ENCODE measurements at places on chromosomes 11 and 22. TPM values are rescaled to one million over a fixed set of nuclear protein-coding genes. Genes with fewer than 3 reads are reported as not detected.
A peak's percentile ranks its signal among the peaks of the same experiment; 100 is the strongest.

DNA sequence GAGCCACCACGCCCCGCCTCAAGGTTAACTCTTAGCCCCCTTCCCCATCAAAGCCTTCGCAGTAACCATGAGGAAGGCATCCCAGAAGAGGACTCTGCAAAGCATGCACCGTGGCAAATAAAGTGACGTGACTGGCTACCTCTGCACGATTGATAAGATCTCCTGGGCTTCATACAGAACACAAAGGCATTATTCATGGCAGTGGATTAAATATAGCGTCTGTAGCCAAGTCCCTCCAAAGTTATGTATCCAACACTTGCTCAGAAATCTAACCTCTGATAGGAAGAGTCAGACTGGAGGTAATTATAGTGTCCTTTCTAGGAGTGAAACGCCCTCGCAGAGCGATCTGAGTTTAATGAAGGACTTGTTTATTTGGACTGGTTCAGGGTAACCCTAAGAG is 22.4 kb downstream of the CPT1A start:
- no peak for DNase-seq

DNA sequence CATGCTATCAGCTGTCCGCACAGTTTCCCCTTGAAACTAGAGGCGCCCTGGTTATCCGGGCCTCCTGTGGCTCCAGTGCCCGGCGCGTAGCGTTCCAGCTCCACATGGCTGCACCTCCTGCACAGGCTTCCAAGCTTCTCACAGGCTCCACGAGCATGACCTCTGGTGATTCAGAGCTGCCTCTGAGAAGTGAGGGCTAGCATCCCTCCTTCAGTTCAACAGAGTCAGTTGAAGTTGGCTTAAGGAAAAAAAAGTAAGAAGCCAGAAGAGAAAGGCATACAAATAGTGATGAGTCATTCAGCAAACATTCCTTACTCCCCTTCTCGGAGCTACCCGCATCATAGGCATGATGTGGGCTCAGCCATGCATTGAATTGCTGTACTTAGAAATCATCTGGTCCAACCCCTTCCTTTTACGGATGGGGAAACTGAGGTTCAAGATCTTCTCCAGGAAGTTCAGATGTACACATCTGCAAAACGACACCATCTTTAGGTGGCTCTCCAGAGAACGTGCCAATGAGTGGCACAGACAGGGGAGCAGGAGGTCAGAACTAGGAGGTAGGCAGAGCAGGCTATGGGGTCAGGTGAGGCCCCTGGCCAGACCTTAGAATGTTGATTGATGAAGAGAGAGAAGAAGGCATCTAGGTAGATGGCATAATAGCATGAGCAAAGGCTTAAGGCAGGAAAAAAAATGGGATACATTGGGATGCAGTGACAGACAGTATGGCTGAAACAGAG is 216.3 kb upstream of the TBCEL start:
- DNase-seq: no peak

DNA sequence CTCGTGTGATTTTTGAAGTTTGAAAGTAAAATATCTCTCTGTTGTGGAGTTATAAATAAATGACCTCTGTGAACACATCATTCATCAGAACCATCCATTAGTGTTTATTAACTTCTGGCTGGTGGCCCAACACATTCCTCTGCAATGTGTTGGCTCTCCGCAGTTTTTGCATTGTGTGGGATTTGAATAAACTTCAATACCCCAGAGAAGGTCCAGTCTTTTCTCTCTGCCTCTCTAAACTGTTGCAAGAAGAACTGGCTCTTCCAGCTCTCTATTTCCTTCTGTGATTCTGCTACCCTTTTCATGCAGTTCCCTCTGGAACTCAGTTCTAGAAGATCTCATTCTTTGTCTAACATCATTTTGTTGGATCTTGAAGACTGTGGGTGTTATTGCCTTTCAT is 125.0 kb upstream of the ARHGAP42 start:
- DNase-seq: no peak

- no peak for DNase-seq
Observed at GRCh38 chr11:112605093-112605666, 344.5 kb upstream of the PLET1 start.

DNA sequence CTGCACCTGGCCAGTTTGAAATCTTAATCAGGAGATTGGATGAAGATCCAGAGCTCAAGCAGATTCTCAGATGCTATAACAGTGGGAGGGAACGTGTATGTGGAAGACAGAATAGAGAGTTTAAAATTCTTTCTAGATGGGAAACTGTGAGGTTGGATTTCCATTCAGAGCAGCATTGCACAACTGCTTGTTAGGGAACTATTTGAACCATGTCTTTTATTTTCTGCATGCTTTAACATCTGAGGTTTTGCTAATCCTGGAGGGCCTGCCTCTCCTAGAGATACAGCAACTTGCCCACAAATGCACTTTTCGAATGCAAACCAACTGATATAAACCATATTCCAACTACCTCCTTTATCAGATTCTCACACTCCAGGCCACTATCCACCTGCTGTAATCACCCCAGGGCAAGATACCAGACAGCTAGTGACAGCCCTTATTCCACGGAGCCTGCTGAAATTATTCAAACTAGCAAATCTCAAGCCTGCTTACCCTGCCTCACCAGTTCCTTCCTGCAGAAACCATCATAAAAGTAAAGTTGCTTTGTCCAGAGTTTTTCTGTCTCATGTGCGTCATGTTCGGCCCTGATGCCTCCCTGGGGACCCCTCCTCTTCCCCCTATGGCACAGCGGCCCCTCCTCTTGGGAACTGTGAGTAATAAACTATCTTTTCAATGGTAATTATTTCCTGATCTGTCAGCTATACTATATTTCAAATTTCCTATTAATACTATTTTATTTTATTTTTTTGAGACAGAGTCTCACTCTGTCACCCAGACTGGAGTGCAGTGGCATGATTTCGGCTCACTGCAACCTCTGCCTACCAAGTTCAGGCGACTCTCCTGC is 18.4 kb upstream of the SEC14L4 start:
- DNase-seq: no peak

GRCh38 chr11:69327741-69328191 is 33.8 kb downstream of the MYEOV start:
- no peak for DNase-seq

GRCh38 chr11:45756384-45757010 is 48.5 kb upstream of the SLC35C1 start:
- peak; percentile 46 for DNase-seq

DNA sequence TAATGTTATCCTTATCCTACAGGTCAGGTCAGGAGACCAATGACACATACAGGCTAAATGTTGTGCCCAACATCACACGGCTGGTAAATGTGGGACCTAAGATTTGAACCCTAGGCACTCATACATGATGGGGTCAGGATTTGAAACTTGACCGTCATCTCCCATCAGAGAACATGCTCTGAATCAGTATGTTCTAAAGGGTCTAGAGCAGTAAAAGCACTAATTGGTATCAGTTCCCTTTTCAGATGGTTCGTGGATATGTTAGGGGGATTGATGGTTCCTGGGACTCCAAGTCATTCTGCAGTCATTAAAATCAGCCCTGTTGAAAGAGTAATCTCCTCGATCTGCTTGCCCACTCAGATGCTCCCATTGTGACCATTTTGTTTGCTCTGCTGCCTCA is 65.5 kb downstream of the BMAL1 start:
- DNase-seq: no peak

DNA sequence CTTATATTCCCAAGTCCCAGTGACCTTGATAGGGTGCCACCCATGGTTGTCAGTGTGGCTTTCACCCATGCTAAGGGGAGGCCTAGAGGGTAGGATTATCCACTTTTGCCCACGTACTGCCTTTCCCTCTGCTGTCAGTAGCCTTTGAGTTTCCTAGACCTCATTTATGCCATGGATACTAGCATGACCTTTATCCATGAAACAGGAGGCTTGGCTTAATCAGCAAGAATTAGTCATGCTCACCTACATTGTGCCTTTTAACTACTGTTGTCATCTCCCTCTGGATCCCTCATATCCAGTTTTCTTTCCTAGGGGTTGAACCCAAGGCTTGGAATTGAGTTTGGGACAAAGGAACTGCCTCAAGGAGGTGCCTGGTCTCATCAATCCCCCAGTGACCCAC is 716.7 kb downstream of the NTM start:
- DNase-seq: no peak

DNA sequence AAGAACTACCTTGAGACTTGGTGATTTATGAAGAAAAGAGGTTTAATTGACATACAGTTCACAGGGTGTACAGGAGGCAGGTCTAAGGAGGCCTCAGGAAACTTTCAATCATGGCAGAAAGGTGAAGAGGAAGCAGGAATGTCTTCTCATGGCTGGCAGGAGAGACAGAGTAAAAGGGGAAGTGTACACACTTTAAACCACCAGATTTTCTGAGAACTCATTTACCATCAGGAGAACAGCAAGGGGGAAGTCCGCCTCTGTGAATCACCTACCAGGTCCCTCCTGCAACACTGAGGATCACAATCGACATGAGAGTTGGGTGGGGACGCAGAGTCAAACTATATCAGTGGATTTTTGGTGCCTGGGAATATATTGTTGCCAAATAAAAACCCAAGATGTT is 40.3 kb upstream of the OR5D13 start:
- DNase-seq: no peak

DNA sequence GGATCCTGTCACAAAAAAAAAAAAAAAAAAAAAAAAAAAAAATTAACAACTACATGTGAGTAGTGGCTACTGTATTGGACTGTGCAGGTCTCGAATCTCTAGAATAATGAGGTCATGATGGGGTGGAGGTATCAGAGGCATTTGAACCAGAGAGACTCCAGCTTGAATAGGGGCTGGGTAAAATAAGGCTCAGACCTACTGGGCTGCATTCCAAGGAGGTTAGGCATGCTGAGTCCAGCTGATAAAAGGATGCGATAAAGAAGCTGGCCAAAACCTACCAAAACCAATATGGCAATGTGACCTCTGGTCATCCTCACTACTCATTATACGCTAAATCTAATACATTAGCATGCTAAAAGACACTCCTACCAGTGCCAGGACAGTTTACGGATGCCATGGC is 5.9 kb upstream of the PACSIN3 start:
- DNase-seq: no peak

The IGSF22 gene
- 0.54 TPM for polyA plus RNA-seq

The ENDOD1 gene
- 6.3 TPM for polyA plus RNA-seq

The C1QTNF4 gene
- 1.8 TPM for polyA plus RNA-seq

The MTCH2 gene
- 38.0 TPM for polyA plus RNA-seq
